Neural cell (in vitro differentiated cells): ENCODE measurements at places on chromosomes 12 and 14. TPM values are rescaled to one million over a fixed set of nuclear protein-coding genes. Genes with fewer than 3 reads are reported as not detected.

SOAT2 gene
- not detected in 2 replicates for polyA plus RNA-seq

PLEKHD1 gene
- polyA plus RNA-seq, result 0.52 TPM in 1 of 2 replicates, not detected in the other

VRTN gene
- polyA plus RNA-seq, result not detected in 2 replicates

SERPINA1 gene
- polyA plus RNA-seq, result not detected in 2 replicates

TAS2R19 gene
- 5.7 and 11.2 TPM in 2 replicates for polyA plus RNA-seq

PRKAG1 gene
- 69.0 and 71.0 TPM in 2 replicates for polyA plus RNA-seq

IL31 gene
- polyA plus RNA-seq, result not detected in 2 replicates

POTEM gene
- polyA plus RNA-seq, result not detected in 2 replicates

DTX3 gene
- polyA plus RNA-seq, result 141 and 163 TPM in 2 replicates

IL26 gene
- polyA plus RNA-seq, result not detected in 2 replicates

ESPL1 gene
- polyA plus RNA-seq, result 0.33 and 4.5 TPM in 2 replicates

SMCO3 gene
- polyA plus RNA-seq, result 2.7 and 3.7 TPM in 2 replicates

TTC9 gene
- 11.1 and 14.2 TPM in 2 replicates for polyA plus RNA-seq

STAC3 gene
- polyA plus RNA-seq, result 1.3 and 2.9 TPM in 2 replicates

ZDHHC22 gene
- 4.3 and 5.1 TPM in 2 replicates for polyA plus RNA-seq

PZP gene
- not detected in 2 replicates for polyA plus RNA-seq

GARIN6 gene
- not detected in 2 replicates for polyA plus RNA-seq

CD69 gene
- polyA plus RNA-seq, result 0.70 and 0.72 TPM in 2 replicates

RPL41 gene
- 1,970 and 2,186 TPM in 2 replicates for polyA plus RNA-seq

LRRC43 gene
- 2.2 and 4.8 TPM in 2 replicates for polyA plus RNA-seq

CALCOCO1 gene
- 169 and 187 TPM in 2 replicates for polyA plus RNA-seq

KRT7 gene
- not detected in 2 replicates for polyA plus RNA-seq

PPM1H gene
- 3.9 and 7.0 TPM in 2 replicates for polyA plus RNA-seq

TEAD4 gene
- polyA plus RNA-seq, result 1.5 and 1.6 TPM in 2 replicates

B4GALNT1 gene
- polyA plus RNA-seq, result 99.9 and 152 TPM in 2 replicates

TMEM19 gene
- polyA plus RNA-seq, result 18.4 and 24.2 TPM in 2 replicates

CPNE6 gene
- polyA plus RNA-seq, result 2.3 and 4.1 TPM in 2 replicates

NFATC4 gene
- polyA plus RNA-seq, result 0.22 and 0.48 TPM in 2 replicates

NRXN3 gene
- polyA plus RNA-seq, result 110 and 114 TPM in 2 replicates

RNFT2 gene
- 18.5 and 20.6 TPM in 2 replicates for polyA plus RNA-seq

OR10G3 gene
- polyA plus RNA-seq, result not detected in 2 replicates

CTSG gene
- polyA plus RNA-seq, result not detected in 2 replicates

GPR68 gene
- polyA plus RNA-seq, result 2.1 and 4.5 TPM in 2 replicates

IAPP gene
- polyA plus RNA-seq, result not detected in 2 replicates

GPN3 gene
- polyA plus RNA-seq, result 15.5 and 23.8 TPM in 2 replicates

SDSL gene
- polyA plus RNA-seq, result 0.54 and 2.7 TPM in 2 replicates

CMA1 gene
- polyA plus RNA-seq, result not detected in 2 replicates

TAS2R42 gene
- polyA plus RNA-seq, result not detected in 2 replicates

FGF23 gene
- polyA plus RNA-seq, result not detected in 2 replicates

ZNF891 gene
- polyA plus RNA-seq, result 9.4 and 10.4 TPM in 2 replicates

LDHB gene
- 907 and 1,039 TPM in 2 replicates for polyA plus RNA-seq

CELA1 gene
- polyA plus RNA-seq, result not detected in 2 replicates

BRMS1L gene
- 29.7 and 30.8 TPM in 2 replicates for polyA plus RNA-seq

SRRM4 gene
- polyA plus RNA-seq, result 9.9 and 10.5 TPM in 2 replicates
